ENCODE measurements at places on chromosomes 3 and 15.

DNA sequence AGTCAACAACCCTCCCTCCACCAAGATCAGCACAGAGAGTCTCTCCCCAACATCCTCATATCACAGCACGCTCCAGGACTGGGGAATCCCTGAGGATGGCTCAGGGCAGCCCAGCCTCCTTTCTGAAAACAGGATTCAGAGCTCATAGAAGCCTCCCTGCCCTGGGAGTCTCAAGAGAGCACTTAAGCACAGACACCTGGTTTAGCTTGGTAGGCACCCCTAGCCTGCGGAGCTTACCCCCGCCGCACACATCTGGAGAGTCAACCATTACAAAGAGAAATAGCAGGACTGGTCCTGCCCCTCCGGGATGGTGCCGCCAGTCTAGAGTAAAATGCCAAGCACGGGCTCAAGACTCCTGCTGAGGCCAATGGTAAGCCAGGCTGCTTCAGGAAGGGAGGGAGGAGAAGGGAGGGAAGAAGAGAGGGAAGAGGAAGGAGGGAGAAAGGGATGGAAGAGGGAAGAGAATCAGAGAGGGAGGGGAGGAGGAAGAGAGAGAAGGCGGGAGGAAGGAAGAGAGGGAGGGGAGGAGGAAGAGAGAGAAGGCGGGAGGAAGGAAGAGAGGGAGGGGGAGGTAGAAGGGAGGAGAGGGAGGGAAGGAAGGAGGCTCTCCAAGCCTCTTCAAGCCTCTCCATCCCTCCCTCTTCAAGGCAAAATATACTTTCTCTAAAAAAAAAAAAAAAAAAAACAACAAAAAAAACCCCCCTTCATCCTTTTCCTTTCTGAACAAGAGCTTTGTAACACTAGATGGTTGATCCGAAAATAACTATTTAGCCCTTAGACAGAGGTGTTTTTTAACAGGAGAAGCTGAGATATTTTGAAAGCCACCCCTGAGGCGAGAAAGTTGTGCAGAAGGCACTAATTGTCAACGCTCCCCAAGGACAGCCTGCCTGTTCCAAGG, 278.6 kb upstream of the TLE3 start:
- DNase-seq, result no peak

- no peak for DNase-seq
Observed at GRCh38 chr3:112550859-112551258, 10.9 kb downstream of the ATG3 start.

GRCh38 chr3:116413319-116413718, 32.0 kb downstream of the LSAMP start:
- no peak for DNase-seq

GRCh38 chr3:155404486-155404885, 111.0 kb upstream of the STRIT1 start:
- no peak for DNase-seq

DNA sequence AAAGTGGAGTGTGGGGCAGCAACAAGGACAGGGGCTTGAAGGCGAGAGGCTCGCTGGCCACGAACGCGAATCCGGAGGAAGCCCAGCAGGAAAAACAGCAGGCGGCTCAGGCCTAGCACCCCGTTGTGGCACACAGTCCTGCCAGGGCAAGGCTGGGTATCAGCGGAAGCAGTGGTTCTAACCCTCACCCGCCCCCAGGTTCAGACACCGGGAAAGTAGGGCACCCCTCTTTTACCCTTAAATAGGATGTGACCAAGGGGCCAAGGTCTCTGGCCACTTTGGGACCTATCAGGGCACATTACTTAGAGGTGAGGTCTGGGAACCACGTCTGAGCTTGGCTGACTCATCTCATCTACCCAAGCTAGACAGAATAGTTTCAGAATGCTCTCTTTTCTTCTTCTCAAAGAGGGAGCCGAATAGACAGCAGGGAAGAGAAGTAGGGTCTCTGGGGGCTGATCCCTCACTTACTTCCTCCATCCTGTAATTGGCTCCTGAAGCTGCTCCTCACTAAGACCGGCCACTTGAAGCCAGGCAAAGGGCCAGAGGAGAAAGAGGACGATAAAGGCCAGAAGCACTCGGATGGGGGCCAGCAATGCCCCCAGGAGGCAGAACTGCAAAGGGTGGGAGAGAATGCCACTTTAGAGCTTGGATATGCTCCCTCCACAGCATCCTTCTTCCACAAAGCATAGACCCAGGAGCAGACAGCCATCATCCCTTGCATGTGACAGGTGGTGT, 1.7 kb downstream of the LPCAT4 start:
- DNase-seq, result no peak

DNA sequence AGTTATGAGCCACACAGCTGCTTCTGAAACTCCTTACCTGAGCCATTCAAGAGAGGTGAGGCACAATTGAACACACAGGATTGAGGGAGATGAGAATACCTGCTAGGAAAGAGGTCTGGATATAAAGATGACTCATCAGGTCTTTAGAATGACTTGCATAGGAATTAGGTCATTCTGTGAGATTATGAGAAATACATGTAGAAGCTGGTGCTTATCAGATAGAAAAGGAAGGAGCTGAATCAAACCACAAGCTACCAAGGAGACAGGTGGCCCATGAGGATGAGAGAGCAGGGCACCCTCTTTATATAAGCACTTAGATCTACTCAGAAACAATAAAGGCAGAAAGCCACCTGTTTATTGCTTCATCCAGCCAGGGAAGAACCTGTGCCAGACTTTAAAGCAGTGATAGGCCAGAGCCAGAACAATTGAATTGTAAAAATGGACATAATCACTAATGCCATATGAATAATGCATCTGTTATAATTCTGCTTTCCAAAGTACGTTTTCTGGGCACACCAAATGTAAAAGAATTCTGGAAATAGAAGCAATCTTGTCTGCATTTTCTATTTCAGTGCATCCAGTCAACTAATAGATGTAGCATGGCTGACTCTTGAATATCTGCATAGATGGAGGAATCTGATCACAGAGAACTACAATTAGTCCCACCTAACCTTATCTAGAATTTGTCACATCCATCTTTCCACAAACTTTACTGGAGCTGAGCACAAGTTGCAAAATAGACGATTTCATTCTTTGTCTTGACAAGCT, 74.9 kb downstream of the PIK3R4 start:
- DNase-seq, result no peak

DNA sequence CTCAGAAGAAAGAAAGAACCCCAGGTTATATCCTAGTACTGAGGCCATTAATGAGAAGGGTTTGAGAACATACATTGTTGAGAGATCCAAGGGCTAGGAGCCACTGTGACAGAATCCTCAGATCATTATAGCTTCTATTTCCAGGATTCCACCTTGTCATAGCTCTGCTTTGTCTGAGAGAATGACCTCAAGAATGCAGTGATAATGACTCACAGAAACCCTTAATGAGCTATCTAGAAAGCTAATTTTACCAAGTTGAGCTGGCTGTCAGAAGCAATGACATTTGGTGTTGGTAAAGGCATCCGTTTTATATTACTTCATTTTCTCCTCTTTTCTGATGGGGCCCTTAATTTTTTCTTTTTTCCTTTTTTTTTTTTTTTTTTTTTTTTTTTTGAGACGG, 10.9 kb downstream of the TRIP4 start:
- no peak for DNase-seq

- no peak for DNase-seq
Observed at GRCh38 chr15:40340740-40341400, at the start of gene CCDC9B. Gene CCDC9B, minus strand, starts transcription at chr15:40340939. Its CDS starts 120 bp downstream, at chr15:40340819.

GRCh38 chr15:65286069-65286703, 497 bp downstream of the PARP16 start:
- peak; percentile 39 for DNase-seq

GRCh38 chr3:141898908-141899307, 22.5 kb downstream of the ATP1B3 start:
- DNase-seq, result no peak

DNA sequence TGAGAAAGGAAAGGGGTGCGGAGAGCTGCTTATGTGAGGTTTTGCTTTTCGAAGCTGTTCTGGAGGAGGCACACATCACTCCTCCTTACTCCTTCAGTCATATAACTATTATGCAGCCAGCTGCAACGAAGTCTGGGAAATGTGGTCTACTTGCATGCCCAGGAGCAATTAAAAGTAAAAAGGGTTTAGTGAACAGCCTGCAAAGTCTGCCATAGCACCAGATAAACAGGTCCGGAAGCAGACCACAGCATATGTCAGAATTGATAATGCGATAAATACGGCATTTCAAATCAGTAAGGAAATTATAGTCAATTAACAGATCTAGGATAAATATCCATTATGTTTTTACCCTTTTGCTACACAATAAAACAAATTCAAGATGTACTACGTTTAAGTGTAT, 99.5 kb downstream of the POLR2M start:
- DNase-seq, result no peak

GRCh38 chr3:14438262-14438661, 35.9 kb downstream of the SLC6A6 start:
- DNase-seq, result no peak

- DNase-seq, result no peak
Observed at GRCh38 chr15:44781128-44781810, 44.9 kb downstream of the TRIM69 start.

DNA sequence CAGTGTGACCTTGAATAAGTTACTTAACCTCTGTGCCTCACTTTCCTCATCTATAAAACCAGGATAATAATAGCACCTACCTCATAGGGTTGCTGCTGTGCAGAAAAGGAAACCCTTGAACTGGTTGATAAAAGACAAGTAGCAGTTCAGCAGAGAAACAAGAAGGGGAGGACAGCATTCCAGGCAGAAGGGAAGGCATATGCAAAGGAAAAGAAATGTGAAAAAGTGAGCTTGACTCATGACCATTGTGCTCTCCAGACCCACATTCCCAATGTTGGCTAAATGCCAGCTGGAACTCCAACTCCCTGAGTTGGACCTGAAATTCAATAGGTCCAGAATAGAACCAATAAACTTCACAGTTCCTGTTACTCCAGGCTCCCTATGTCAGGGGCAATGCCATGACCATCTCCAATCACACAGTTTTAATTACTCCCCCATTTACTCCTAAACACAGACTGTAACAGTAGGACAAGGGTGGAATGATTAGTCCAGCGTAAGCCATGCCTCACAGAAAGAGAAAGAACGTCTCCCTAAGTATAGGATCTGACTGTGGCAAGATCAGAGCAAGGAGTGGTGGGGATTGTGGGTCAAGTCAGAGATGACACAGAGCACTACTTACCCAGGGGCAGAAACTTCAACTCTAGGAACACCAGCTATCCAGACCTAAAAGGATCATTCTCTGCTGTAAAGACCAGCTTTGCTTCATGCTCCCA, 26.9 kb downstream of the PRKAR2A start:
- DNase-seq, result no peak

DNA sequence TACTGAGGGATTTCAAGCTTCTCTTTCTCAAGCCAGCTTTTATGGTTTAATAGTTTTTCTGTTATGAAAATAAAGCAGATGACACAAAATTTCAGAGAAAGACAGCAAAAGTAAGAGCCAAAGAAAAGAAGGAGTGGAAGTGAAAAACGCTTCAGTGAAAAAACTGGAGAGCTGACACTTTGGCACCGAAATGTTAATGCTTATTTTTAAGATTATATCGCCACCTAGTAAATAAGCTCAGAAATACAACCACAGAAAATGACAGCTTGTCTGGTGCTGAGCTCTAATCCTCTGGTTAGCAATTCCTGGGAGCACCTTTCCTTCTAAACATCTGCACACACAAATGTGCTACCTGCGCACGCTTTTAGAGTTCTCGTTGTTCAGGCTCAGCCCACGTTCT, 101.6 kb downstream of the ZPLD1 start:
- no peak for DNase-seq

DNA sequence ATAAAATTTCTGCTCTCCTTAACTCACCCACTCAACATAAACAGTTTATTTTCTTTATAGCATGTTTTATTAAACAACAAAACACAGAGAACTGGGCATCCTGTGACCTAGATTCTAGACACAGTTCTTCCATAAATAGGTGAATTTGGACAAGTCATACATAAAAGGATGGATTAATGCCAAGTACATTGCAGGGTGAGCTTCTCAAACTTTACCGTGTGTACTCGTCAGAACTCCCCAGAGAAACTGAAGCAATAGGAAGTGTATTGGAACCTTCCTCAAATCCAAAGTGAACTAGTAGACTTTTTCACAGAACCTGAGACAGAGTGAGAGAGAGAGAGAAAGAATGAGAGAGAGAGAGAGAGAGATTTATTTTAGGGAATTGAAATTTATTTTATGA, 139.7 kb downstream of the CD47 start:
- DNase-seq, result no peak

GRCh38 chr3:117603097-117603496, 893.5 kb downstream of the TUSC7 start:
- no peak for DNase-seq

DNA sequence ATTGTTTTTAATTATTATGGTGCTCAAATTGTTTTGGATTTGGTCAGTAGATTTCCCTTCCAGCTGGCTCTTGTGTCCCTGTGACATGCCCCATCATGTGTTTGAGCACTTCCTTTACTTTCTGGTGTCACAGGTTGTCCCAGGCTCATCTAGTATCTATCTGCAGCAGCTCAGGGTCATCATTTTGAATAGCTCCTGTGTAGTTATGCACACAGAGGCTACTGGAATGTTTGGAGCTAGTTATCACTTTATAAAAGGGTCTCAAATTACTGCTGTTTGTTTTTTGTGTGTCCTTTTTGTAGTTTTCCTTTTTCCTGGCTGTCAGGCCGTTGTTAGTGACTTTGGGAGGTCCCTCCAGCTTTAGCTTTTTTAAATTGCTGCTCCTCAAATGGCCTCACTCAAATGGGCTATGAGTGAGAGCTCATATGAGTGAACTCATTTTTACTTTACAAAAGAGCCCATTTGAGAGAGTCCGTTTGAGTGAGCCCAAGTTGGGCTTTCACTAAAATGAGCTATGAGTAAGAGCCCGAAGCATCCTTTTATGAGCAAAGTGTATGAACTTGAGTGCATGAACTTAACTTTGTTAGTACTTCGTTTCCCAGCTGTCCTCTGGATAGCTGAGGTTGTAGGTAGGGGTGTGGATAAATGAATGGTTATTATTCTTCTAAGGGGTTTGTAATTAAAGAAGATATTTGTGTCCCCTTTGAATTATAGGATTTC, 43.8 kb downstream of the SQOR start:
- DNase-seq, result no peak

All from GM12891 (cell line).